ENCODE measurements at places on chromosomes 1 and 21.

- no peak for DNase-seq
These were observed 49.1 kb downstream of the DSCAM start for GRCh38 chr21:40797891-40798290.

GRCh38 chr1:103122983-103123720 lies 14.8 kb upstream of the COL11A1 start:
- no peak for DNase-seq

- no peak for DNase-seq
These were observed 39.1 kb downstream of the NIPAL3 start for GRCh38 chr1:24454673-24455072.

- DNase-seq, result no peak
These were observed 1050.1 kb downstream of the PLA2G4A start for GRCh38 chr1:187878883-187879282.

DNA sequence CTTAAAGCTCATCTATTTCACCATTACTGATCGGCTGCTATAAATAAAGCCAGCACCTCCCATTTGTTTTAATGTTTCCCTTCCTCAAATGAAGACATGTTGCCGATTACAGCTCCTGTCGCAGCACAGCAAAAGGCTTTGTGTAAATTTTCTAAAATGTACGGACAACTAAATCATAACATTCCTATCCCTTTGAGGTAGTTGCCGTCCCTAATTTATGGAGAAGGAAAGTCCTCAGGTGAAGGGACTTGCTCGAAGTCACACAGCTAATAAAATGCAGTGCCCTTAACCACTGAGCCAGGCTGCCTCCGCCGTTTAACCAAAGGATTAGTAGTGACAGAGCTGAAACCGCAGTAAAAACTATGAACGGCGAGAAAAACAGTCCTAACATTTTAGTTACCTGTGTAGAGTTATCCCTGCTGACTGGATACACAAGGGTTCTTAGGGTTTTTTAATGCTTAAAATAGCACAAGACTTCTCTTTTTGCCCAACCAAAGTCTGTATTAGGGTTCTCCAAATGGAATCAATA lies 871 bp downstream of the PINK1 start:
- DNase-seq, result no peak

DNA sequence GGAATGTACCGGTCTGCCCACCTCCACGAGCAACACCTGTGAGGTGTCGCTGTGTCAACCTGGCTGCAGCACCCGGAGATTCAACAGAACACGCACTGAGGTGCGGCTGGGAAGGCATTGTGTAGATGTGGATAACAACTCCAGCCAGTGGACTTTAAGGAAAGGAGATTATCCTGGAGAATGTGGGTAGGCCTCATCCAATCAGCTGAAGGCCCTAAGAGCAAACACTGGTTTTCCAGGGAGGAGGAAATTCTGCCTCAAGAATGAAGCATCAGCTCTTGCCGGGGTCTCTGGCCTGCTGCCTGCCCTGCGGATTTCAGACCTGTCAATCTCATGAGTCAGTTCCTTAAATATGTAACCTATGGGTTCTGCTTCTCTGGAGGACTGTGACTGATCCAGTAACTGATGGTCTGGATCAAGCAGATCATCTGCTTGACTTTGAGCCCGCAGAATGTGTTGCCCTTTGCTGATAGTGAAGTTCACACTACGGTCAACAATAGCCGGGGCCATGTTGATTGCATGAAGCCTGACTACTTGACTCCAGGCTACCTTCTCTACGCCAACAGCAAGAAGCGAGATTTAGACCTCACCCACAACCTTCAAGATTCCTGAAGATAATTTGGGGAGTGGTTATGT lies 15.9 kb upstream of the PRDM15 start:
- no peak for DNase-seq

GRCh38 chr21:46594276-46594675 lies 10.6 kb downstream of the S100B start:
- no peak for DNase-seq

DNA sequence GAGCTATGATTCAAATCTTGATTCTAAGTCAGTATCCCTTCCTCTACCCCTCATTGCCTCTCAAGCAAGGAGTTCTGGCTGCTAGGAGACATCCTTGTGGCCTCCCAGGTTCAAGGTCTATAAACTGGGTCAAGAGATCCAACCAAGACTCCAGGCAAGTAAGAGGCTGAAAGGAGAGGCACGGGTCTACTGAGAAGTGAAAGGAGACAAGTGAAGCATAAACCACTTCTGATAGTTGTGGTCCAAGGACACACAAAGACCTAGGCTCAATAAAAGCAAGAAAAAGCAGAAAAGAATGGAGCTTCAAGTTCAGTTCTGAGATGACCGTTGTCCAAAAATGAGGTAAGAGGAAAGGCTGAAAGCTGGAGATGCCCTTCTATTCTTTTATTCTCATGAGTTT lies 17.8 kb upstream of the PPP2R5A start:
- DNase-seq, result no peak

DNA sequence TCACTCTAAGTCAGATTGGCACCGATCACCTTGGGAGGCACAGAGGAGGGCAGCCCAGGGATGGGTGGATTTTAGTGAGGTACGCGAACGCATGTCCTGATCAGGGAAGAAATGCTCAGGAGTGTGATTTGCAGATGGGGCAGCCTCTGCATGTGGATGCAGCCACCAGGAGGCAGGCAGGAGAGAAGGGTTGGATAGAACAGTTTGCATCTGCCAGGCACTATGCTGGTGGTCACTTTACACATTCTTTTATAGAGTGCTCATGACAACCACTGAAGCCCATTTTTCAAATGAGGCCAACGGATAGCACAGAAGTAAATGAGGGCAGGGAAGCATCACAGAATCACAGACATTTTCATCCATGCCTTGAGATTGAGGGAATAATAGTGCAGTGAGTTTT lies 5.7 kb downstream of the LAMB3 start:
- DNase-seq, result no peak

DNA sequence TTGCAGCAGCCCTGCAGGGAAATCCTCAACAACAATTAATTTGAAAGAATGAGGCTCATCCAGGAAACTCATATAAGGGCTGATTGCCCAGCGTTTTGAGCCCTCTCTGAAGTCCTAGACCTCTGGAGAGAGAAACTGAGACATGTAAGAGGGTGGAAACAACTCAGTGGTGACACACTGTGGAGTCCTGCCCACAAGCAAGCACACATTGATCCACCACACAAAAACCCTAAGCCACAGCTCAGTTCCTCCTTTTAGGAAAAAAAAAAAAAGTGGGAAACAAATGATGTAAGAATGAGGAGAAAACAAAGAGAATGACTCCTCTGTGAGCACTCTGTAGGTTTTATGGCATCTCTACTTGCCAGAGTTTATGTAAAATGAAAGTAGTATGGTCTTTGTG lies 22.9 kb upstream of the PLA2G5 start:
- DNase-seq, result no peak

- DNase-seq, result no peak
These were observed 14.0 kb downstream of the SEMA6C start for GRCh38 chr1:151132335-151133017.

DNA sequence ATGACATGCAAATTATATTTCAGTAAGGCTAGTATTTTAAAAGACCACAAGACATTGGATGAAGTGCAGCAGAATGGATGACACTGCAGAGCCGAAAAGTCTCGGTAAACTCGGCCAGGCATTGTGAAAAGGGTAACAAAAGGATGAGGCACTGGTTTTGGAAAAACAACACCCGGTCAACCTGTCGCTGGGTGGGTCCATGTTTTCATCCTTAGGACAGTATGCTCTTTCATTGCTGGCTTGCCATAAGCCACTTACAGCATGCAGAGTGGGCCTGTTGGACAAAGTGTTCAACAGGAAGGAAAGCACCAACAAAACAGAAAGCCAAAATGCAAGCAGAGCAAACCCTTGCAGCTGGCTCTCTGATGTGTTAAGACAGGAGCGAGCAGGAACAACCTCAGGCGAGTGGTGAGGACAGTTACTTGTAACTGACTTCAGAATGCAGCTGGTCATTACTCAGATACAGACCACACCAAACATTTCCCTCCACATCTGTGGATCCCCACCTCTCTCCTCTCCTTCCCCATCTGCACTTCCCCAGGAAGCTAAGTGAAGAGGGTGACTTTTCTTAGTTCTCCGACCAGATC lies 2.9 kb upstream of the RCAN1 start:
- no peak for DNase-seq

- no peak for DNase-seq
These were observed 34.5 kb downstream of the AADACL4 start for GRCh38 chr1:12678350-12678749.

DNA sequence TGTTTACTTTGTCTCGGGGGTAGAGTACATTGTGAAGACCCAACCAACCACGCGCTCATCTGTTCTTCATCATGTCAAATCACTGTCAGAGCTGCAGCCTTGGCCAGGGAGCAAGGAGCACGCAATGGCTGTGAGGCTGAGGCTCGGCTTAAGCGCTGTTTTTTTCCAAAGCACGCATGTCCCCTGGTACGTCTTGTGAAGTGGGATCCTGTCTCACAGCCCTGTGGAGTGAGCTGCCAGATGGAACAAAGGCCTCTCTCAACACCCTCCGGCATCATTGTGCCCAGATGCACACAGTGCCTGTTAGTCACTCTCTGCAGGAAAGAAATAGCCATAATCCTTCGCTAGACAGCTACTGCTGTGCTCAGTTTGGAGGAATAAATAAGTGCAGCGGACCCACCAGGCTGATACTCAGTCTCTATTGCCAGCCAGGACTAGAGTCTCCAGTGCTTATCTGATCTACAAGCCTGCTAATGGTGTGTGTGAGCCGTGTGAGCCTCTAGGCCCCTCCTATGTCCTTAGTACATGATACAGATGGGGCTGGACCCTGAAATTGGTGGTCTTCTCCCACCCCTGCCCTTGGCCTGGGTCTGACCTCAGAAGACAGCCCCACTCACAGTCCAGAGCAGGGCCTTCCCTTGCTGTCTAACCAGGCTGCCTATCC lies 91.3 kb upstream of the COA6 start:
- DNase-seq, result no peak

DNA sequence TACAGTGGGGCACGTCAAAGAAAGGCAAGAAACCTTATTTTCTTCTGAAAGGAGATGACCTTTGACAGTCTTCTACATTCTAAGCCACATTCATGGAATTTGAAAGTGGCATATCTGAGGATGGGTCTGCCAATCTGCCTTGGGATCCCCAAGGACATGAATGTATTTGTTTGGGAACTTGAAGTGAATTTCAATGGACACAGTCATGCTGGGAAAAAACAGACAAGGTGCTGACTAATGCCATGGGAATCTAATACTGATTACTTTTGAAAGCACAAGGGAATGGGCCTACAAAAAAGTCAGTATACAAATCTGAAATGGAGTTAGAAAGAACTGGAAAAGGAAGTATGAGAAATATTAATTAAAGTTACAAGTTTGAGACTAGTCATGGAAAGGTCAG lies 128.8 kb downstream of the KCNJ6 start:
- no peak for DNase-seq

GRCh38 chr1:23216771-23217420 lies 406 bp downstream of the HTR1D start:
- DNase-seq, result peak; percentile 50

GRCh38 chr21:44434568-44434925 lies 20.8 kb upstream of the LRRC3 start:
- DNase-seq, result no peak

DNA sequence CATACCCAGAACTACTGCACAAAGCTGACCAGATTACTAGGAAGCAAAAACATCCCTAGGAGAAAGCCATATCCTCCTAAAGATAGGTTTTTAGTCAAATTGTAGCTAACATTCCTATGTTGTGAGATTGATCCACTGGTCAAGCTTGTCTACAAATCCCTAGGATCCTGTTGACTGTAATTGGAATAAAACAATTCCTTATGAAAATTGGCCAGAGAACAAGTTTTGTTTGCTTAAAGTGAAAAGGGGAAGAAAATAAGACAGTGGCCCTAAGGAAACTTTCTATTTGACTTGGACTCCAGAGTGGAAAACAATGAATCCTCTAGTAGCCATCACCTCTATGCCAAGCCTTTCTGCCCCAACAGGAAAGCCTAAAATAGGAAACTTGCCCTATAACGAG lies 645.2 kb upstream of the USP24 start:
- no peak for DNase-seq

GRCh38 chr1:20376880-20377494 lies 86.3 kb downstream of the VWA5B1 start:
- DNase-seq, result peak; percentile 53

- no peak for DNase-seq
These were observed 20.7 kb upstream of the HRNR start for GRCh38 chr1:152244576-152245273.

DNA sequence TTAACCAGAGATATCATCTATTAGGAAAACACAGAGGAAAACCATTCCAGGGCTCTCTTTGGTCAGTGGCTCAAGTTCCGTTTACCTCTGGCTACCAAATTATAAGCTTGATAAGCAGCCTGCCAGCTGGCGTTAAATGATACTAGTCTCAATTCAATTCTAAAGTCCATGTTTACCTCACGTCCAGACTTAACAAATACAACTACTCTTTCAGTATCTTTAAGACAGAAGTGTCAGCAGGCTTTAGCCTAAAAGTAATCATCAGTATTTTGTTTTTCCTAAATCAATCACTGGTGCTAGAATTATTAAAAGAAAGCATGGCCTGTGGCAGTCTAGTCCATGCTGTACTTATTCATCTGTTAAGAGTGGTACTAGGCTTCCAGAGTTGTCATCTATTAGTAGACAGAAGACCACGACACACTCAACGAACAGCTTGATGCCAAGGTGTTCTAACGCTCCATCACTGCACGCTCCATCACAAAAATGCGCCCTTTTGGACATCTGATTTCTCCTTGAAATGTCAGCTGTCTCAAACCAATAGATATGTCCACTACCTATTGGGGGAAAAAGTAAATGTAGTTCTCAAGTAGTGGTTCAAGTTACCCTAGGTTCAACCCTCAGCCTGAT lies 1.5 kb downstream of the IVNS1ABP start:
- no peak for DNase-seq

DNA sequence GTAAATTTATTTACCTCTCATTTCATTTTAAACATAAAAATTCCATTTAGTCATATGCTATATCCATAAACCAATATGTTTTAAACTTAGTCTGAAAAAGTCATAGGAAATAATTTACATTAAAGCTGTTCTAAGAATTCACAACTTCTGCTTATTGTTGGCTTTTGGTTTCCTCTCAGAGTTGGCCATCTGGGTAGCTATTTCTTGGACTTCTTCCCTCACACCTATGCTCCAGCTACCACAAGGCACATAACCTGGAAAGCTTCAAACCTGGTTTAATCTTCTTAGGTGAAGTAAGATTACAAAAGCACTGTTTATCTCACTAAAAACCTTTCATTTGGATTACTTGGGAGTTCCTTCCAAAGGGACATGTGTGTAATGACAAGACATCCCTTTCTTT lies 29.8 kb downstream of the RBM11 start:
- DNase-seq, result no peak

- DNase-seq, result no peak
These were observed 126.7 kb downstream of the EIF4G3 start for GRCh38 chr1:21050031-21050430.

DNA sequence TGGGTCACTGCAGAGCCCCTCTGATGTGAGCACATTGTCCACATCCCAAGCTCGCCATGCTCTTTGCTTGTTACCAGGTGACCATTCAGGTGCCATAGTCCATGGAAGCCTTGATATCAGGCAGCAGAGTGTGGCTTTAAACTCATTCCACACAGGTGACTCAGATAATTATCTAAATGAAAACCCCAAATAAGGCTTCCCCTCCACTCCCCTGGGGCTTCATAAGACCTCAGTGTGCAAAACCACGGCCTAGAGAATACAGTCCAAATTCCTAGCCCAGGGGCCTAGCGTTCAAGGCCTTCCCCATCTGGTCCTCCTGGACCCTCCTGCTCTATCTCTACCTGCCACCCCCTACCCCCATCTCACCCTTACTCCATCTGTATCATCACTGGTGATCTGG lies 97.1 kb downstream of the ARHGEF10L start:
- peak; percentile 38 for DNase-seq

- no peak for DNase-seq
These were observed 522.6 kb downstream of the PTPRU start for GRCh38 chr1:29758781-29759499.

- no peak for DNase-seq
These were observed 38.0 kb downstream of the SAMD13 start for GRCh38 chr1:84339503-84339902.

All from PC-9 (cell line).